CD8-positive, alpha-beta memory T cell (primary cell): ENCODE measurements at places on chromosomes 4 and X.

DNA sequence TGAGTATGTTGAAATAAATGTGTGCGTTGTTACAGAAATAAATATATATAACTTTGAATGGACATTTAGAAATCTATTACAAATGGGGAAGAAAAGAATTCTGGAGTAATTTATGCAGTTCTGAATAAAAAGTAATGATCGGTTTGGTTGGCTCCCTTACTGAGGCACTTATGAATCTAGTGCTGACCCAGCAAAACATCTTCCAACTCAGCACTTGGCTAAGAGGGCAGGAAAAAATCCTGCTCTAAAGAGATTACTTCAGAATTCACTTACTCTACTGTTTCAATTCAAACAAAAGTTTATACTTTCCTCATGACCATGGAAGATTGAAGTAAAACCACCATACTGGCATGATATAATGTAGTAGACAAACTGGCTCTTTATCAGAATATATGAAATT lies 123.9 kb upstream of the RXFP1 start:
- DNase-seq: no peak

- no peak for DNase-seq
Measured at GRCh38 chr4:38030023-38030422, 69.8 kb downstream of the PTTG2 start.

DNA sequence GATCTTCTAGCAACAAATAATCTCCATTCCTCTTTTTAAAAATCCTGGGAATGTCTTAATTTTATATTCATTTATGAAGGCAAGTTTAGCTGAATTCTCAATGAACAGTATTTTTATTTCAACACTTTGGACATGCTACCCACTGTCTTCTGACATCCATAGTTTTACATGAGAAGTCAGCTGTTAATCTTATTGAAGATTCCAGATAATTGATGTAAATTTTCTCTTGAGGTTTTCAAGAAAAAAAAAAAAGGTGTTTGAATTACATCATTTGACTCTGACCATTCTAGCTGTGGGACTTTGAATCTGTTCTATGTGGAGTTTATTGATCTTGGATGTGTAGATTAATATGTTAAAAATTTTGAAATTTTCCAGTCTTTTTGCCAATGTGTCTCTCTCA lies 28.0 kb downstream of the PDHA2 start:
- no peak for DNase-seq

GRCh38 chr4:633406-633805 lies 8.0 kb downstream of the PDE6B start:
- DNase-seq: no peak

DNA sequence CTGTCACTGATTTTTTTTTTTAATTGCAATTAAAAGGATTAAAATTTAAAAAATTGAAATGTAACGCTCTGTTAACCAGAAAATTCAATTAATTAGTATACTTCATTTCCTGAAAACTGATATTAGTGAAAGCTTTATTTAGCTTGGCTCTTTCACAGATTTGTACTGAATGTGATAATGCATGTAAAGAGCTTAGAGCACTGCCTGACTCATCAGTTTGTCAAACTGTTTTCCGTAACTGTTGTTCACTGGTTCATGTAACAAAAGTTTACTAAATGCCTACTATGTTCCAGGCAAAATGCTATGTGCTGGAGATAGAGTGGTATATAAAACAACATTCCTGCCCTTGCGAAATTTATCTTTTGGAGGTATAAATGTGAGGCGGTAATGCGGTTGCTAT lies 471.7 kb downstream of the SH2D1A start:
- no peak for DNase-seq

DNA sequence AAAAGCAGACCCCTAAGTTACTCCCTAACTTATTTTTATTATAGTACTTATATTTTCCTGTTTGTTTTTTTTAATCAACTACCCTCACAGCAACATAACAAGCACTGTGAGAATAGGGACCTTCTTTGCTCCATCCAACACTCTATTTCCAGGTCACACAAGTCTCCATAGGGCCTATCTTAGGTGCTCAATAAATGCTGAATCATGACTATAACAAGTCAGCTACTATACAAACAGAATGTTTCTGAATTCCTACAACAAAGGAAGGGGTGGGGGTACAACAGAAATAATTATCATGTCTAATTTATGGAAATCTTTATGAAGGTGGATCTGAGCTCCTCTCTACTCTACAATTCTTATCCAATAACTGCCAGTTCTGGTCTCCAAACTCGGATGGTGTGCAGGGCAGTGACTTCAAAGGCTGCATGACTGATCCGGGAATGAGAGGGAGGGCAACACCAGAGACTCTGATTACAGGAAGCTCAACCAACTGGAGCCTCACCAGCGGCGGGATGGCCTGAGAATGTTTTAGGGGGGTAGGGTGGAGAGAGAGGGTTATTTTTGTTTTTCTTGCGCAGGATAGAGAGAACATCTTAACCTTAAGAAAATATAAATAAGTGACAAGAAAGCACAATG lies 71.1 kb downstream of the HADH start:
- DNase-seq: no peak

- DNase-seq: no peak
Measured at GRCh38 chr4:4392501-4393183, 5.7 kb downstream of the NSG1 start.

DNA sequence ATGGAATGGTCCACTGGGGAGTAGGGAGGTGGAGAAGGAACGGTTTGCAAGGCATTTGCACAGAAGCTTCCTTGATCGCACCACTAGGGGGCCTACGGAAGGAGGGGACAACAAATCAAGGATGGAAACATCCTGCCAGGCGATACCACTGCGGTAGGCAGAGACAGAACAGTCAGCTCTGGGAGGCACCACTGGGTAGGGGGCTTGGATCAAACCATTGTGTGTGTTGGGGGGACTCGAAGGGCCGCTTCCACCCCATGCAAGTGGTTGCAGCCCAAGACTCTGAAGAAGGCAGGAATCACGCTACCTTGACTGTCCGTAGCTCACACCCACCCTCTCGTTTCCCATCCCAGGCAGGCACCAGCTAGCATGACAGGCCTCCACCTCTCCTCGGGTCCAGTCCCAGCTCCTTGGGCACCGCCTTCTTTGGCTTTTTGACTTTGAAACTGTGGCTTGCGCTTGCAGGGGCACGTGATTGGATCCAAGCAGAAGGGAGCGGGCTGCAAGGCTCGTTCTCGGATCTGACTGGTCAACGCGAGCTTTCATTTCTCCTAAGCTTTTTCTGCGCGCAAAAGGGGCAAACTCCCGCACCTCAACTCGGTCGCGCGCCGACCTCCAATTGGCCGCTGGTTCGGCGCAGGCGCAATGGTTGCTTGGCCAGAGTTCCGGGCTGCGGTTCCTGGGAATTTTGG lies 28.4 kb downstream of the GAGE1 start:
- peak; percentile 52 for DNase-seq

GRCh38 chr4:183765251-183765911 lies 106.3 kb downstream of the TRAPPC11 start:
- DNase-seq: no peak

- no peak for DNase-seq
Measured at GRCh38 chr4:98572697-98573096, 85.7 kb downstream of the TSPAN5 start.

GRCh38 chrX:130637591-130637990 lies 235.8 kb downstream of the RBMX2 start:
- DNase-seq: no peak

DNA sequence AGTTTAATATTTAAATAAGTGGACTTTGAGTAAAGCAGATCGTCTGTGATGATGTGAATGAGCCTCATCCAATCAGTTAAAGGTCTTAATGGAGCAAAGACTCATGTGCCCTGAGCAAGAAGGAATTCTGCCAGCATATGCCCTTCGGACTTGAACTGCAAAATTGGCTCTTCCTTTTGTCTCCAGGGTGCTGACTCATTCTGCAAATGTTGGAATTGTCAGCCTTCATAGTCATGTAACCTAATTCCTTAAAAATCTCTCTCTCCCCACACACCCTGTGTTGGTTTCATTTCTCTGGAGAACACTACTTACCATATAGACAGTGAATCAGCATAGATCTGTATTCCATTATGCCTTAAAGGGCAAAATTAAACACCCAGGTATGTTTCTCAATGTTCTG lies 609.8 kb upstream of the GALNTL6 start:
- no peak for DNase-seq

- no peak for DNase-seq
Measured at GRCh38 chr4:20859097-20859781, 159.0 kb downstream of the PACRGL start.

DNA sequence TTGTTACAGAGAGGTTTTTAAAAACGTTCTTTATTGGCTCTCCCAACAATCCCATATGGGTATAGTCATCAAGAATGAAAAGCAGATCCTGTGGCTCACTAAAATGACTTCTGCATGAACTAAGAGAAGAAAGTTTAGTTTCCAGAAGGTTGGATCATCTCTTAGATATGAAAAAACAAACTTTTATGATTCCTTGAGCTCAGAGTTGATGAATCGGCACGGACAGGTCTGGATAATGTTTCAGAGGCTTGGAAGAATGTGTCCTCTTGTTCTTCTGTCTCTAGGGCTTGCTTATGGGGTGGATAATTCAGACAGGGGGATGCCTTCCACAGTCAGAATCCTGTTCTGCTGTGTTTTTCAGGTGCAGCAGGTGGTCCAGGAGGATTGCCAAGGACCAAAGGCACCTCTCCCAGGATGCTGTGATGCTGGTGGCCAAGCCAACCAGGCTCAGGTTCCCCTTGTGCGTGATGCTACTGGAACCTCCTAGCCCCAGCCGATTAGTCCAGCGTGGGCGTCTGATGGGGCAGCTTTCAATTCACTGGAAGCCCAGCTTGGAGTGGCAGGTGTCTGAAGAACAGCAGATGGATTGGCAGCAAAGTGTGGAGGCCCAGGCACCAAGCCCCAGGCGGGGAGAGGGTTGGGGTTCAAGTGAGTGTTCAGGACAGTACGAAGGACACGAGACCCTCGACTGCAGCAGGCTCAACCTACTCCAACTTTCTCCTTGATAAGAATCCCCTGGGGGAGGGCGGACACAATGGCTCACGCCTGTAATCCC lies 30.3 kb downstream of the CCKAR start:
- no peak for DNase-seq

- DNase-seq: no peak
Measured at GRCh38 chr4:148341980-148342800, 100.0 kb downstream of the NR3C2 start.

- DNase-seq: no peak
Measured at GRCh38 chr4:91108751-91109150, 981.6 kb downstream of the CCSER1 start.

- no peak for DNase-seq
Measured at GRCh38 chr4:126701756-126702155, 931.0 kb upstream of the INTU start.

DNA sequence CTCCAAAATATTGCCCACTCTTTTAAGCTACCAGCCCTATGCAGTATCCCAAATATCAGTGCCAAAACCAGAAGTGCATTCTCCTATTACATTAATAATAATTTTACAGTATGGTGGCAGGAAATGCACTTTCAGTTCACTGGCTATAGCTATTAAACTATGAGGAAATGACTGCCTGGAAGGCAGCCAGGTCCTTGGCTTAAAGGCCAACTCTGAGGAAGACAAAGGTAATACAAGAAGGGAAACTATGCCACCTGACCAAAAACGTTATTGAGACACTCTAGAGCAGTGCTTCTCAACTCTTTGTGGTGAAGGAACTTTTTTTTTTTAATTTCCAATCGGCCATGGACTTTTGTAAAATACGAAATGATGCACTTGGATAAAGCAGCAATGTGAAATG lies 133.6 kb upstream of the VAMP7 start:
- DNase-seq: no peak

DNA sequence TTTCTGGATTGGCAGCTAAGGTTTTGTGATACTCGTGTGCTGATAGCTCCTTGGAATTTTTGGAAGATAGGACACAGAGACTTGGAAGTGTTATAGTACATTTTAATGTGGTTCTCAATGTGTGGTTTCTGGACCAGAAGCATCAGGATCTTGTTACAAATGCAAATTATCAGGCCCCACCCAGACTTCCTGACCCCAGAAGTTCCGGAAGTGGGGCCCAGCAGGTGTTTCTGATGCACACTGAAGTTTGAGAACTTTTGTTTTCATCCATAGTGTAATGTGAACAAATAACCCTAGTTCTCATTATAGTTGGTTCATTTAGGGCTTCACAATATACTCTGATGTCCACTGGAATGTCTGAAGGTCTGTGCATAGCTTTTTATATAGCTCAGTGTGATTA lies 49.6 kb downstream of the LAMP2 start:
- DNase-seq: no peak

DNA sequence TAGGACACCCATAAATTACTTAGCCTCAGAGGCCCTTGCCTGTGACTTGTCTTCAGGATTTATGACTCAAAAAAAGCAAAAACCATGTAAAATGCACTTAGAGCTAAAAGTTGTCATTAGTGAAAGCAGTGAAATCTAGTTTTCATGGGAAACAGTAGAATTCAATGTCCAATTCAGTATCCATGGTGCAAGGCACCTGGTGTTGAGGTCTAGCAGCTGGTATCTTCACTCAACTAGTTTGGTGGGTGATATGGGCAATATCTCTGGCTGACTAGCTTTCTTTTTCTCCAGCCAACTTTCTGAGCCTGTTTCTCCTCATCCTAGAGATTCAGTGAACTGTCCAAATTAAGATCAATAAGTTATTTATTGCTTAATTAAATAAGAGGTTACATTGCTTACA lies 229.8 kb upstream of the NDST4 start:
- DNase-seq: no peak

DNA sequence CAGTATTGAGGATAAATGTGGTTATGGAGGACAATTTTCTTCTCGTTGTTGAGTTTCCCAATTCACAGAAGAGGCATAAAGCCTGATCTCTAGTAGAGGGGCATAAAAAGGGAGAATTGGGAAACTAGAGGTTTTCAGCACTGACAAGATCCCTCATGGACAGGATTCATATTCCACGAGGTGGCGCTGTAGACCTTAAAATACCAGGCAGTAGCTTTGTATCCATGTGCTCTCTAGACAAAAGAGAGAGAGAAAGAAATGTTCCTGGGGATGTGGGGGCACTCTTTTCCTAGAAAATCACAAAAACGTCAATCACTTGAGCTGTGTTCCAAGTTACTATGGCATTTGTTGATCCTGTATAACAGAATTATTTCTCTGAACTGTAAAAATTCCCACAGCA lies 128.3 kb downstream of the MAGEE1 start:
- DNase-seq: no peak

- DNase-seq: no peak
Measured at GRCh38 chrX:70500826-70501225, 56.2 kb downstream of the DLG3 start.

GRCh38 chrX:48794340-48794910 lies 7.4 kb upstream of the HDAC6 start:
- no peak for DNase-seq

DNA sequence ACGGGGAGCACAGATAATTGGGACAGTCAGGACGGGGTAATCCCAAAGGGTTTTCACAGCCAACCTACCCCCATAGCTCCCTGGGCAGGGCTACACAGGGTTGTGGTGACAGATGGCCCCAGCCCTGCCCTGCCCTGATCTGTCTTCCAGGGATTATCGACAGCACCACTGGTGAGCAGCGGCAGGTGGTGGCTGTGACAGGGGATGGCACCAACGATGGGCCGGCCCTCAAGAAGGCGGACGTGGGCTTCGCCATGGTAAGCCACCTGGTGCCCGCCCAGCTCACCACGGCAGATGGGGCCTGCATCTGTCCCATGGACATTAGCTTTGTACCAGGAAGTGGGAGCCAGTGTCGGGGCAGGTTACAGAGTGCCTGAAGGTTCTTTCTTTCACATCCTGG lies 39.3 kb downstream of the ATP2B3 start:
- DNase-seq: no peak

GRCh38 chrX:133530960-133531359 lies 115.7 kb upstream of the GPC4 start:
- no peak for DNase-seq

GRCh38 chr4:103634236-103634635 lies 85.5 kb downstream of the TACR3 start:
- no peak for DNase-seq
